NCI-H1417 treated with DMSO at 0.1 percent for 48 hours (cell line): ENCODE measurements at places on chromosomes 13 and 19.
A peak's percentile ranks its signal among the peaks of the same experiment; 100 is the strongest.

- DNase-seq = no peak
These were observed 71.9 kb downstream of the WASF3 start for GRCh38 chr13:26629260-26629825.

- no peak for DNase-seq
These were observed 88.4 kb downstream of the FOXO1 start for GRCh38 chr13:40578055-40578454.

- DNase-seq = no peak
These were observed 196.5 kb downstream of the ITGBL1 start for GRCh38 chr13:101648766-101649487.

DNA sequence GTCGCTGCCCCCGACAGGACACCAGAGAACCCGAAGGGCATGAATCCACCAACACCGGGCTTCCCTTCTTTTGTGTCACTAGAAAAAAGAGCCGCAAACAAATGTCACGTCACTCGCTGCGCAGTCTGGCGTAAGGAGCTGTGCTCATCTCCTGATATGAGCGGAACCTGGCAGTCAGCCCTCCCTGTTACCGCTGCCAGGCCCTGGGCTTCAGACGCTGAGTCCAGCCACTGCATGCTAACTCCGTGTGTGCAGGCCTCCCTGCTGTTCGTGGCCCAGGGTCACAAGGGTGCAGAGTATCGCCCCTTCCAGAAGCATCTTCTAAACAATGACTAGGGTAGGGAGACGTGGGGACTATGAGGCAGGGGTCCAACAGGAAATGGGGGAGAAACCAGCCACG lies 71.3 kb downstream of the SLC7A1 start:
- no peak for DNase-seq

DNA sequence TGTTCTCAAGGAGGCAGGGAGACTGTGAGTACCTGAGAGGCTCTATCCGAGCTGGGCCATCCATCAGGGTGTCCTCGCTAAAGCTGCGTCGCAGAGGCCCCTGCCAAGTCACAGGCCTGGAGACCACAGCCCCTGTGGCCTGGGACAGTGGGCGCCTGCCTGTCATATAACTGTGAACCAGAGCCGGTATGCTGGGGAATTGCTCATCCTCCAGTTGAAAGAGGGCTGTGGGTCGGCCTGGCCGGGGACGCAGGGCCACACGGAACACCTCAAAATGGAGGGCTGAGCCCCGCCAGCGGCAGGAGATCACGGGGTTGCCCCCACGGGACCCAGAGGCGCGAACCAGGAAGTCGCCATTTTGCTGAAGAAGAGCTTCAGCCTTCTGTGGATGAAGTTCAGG lies 6.6 kb downstream of the SH2D3A start:
- DNase-seq = no peak

- no peak for DNase-seq
These were observed 8.9 kb upstream of the TPM4 start for GRCh38 chr19:16067205-16067938.

DNA sequence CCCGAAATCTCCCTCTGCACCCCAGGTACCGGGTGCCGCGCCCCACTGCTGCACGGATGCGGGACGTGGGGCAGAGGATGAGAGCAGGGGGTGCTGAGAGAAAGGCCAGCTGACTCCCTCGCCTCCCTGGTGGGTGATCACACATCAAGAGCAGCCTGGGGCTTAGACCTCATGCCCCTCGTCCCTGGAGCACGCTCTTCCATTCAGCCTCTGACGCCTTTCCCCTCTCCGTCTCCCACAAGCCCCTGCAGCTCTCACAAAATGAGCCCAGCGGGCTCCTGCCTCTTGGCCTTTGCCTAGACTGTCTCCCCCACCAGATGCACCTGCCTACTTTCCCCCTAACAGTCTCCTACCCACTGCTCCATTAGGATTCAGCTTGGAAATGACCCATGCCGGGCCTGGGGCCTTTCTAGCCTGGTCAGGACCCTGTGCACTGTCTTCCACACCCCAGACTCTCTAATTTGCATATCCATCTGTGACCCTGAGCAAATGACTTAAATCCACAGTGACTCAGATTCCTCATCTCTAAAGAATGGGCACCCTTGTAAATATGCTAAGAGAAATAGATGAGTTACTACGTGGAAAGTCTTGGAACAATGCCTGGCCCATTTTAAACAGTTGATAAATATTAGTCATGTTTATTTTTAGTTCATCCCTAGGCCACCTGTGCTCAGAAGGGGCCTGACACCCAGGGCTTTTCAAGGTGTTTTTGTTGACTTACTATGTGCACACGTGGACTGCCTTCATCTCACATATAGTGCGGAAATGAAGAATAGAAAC lies 582 bp upstream of the PTPRH start:
- DNase-seq = peak; percentile 13

GRCh38 chr19:34963573-34964406 lies at the start of gene ZNF792:
ZNF792 (minus strand) TSS chr19:34964229; CDS start chr19:34963662, 567 bp downstream.
- no peak for DNase-seq

- peak; percentile 12 for DNase-seq
These were observed 199.4 kb downstream of the USP12 start for GRCh38 chr13:26971990-26972887.

- DNase-seq = peak; percentile 94
These were observed at the start of gene PCDH8 for GRCh38 chr13:52848455-52849195. PCDH8 (minus strand) TSS chr13:52848640; CDS start chr13:52848436, 204 bp downstream.

DNA sequence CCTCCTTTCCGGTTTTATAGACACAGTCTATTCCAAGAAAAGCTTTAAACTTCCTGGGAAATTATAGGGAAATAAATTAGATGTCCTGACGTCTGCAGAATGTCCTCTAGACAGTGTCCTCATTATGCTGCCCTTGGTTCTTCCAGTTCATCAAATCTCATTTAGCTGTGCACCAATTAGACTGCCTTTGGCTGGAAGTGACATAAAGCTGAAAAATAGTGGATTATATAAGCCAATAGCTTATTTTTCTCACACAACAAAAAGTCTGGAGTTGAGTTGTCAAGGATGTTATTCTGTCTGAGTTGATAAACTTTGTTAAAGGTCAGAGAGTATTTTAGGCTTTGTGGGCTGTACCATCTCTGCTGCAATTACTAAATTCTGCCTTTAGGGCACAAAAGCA lies 314.8 kb upstream of the TMTC4 start:
- DNase-seq = no peak

GRCh38 chr13:112574834-112575613 lies 12.9 kb downstream of the TUBGCP3 start:
- DNase-seq = no peak

- DNase-seq = no peak
These were observed 30.8 kb upstream of the IGFL1 start for GRCh38 chr19:46198756-46199155.

DNA sequence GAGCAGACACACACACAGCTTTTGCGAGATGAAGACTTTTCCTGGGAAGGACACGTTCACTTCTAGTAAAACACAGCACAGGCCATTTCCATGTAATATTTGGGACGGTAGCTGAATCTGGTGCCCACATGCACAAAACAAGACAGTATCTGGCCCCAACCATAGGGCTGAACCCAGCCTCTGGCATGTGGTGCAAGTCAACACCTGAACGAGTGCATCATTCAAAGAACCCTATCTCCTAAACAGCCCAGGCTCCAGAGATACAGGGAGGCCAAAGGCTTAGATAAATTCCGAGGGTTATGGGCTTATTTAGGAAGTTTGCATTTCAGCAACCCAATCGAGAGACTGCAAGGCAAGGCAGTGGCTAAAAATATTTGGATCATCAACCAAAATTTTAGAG lies 2.7 kb upstream of the TFDP1 start:
- no peak for DNase-seq

- DNase-seq = no peak
These were observed 193.6 kb upstream of the TSC22D1 start for GRCh38 chr13:44769686-44770085.

DNA sequence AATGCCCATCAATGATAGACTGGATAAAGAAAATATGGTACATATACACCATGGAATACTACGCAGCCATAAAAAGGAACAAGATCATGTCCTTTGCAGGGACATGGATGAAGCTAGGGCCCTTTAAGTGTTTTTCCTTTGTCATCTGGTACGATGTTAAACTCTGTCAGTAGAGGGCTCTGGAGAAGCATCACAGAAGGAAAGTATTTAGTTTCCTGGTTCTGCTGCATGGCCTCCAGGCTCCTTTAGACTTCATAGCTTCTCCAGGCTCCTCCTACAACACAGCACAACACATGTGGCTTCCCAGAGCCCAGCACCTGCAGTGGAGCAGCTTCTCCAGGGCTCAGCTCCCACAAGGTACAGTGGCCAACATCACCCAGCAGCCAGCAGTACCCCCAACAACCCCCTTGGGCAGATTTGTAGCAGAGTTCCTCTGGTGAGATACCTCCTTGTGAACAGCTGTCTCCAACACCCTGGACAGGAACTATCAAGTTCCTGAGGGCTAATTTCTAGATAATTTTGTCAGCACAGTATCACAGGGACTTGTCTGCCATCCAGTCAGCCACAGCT lies 63.4 kb downstream of the KCTD12 start:
- no peak for DNase-seq

GRCh38 chr13:112616586-112617362 lies 28.8 kb upstream of the TUBGCP3 start:
- no peak for DNase-seq

- no peak for DNase-seq
These were observed at the start of gene NLRP4 for GRCh38 chr19:55836340-55836739. NLRP4 (plus strand) TSS chr19:55836540; CDS start chr19:55852081, 15,541 bp downstream.

DNA sequence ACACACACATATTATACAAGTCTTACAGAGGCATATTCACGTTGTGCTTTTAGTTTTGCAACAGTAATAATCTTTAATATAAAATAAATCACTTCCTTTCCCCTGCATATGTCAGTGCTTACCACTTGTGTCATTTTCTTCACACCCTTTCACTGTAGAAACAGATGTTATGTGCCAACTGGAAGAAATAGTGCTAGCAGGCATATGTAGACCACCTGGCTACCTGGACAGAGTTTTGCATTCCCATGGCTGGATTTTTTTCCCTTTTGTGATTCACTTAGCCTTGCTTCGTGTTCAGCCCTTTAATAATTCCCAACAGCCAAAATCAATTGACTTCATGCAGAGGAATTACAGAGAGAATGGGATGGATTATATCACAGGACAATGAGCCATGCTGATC lies 399.1 kb upstream of the SPRY2 start:
- no peak for DNase-seq

GRCh38 chr13:50629497-50629896 lies 214.0 kb downstream of the DLEU7 start:
- no peak for DNase-seq

DNA sequence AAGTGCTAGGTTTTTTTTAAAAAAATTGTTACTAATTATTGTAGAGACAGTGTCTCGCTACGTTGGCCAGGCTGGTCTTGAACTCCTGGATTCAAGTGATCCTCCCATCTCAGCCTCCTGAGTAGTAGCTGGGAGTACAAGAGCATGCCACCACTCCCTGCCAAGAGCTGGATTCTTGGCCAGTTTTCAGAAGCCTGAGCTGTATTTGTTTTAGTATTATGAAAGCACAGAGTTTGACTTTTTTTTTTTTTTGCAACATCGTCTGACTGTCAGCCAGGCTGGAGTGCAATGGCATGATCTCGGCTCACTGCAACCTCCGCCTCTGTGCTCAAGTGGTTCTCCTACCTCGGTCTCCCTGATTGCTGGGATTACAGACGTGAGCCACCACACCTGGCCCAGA lies 7.0 kb downstream of the ARMC6 start:
- no peak for DNase-seq

GRCh38 chr13:96141032-96141431 lies 51.1 kb downstream of the HS6ST3 start:
- DNase-seq = no peak

- DNase-seq = no peak
These were observed 9.9 kb upstream of the ZNF536 start for GRCh38 chr19:30362156-30362754.

DNA sequence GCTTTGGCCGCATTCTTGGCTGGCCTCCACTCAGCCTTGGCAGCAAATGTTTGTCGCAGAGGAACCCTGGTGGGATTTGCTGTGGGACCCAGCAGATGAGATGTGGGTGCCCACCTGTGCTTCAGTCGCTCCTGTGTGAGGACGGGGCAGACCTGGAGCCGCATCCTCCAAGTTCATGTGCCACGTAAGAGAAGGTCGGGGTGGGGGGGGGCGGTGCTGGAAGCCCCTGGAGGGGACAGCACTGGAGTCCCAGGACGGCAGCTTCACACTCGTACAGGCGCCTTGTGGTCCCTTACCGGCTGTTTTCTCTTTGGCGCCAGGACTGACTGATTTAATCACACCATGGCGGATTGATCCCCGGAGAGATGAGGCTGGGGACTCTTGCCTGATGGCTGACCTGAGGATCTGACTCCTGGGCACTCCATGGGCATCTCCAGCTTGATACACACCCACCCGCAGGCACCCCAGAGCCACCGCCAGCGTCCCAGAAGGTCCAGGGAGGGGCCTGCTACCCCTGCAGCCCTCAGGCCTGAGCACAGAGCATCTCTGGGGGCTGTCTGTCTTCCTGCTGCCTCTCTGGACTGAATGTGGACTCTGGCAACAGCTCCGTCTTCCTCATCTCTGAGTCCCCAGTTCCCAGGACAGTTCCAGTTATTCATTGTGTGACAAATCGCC lies 10.0 kb upstream of the GRTP1 start:
- DNase-seq = no peak

- DNase-seq = no peak
These were observed 829 bp downstream of the B3GLCT start for GRCh38 chr13:31200637-31200971.

DNA sequence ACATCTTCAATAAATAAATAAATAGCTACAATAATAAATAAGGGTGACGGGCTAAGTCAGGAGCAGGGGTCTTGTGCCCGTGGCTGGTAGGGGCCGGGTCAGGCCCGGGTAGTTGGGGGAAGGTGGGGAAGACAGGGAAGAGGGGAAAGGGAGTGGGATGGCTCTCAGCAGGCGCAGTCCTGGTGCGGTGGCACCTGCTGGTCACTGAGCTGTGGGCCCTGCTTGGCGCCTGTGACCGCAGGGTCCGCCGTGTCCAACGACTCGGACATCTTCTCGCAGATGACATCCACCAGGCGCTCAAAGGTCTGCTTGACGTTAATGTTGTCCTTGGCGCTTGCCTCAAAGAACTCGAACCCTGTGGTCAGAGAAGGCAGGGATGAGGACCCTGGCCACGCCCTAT lies 4.3 kb downstream of the MPV17L2 start:
- DNase-seq = no peak

GRCh38 chr19:3608079-3608641 lies 1.5 kb upstream of the TBXA2R start:
- DNase-seq = no peak

GRCh38 chr19:3359015-3359918 lies 7.1 kb upstream of the NFIC start:
- no peak for DNase-seq

DNA sequence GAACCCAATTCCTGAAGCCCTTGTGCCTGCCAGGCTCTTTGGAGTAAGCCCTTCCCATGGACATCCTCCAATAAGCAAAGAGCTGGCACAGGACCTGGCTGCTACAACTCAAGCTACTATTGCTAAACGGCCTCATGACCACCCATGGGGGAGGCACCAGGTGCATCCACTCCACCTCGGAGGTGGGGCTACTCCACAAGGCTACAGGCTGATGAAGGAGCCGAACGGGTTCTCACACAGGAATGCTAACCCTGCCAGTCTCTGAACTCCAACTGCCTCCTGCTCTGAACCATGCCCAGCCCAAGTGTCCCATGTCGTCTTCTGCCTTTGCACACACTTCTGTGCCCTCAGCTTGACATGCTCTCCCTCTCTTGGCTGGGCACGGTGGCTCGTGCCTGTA lies 10.0 kb downstream of the SYMPK start:
- no peak for DNase-seq
